ENCODE measurements at places on chromosomes 5 and 9.

GRCh38 chr5:102794677-102795331 is 39.7 kb downstream of the PAM start:
- no peak for DNase-seq

- DNase-seq: no peak
These were observed 47.4 kb downstream of the ANKRD33B start for GRCh38 chr5:10611290-10611689.

- DNase-seq: no peak
These were observed 13.7 kb upstream of the SYK start for GRCh38 chr9:90787771-90788460.

DNA sequence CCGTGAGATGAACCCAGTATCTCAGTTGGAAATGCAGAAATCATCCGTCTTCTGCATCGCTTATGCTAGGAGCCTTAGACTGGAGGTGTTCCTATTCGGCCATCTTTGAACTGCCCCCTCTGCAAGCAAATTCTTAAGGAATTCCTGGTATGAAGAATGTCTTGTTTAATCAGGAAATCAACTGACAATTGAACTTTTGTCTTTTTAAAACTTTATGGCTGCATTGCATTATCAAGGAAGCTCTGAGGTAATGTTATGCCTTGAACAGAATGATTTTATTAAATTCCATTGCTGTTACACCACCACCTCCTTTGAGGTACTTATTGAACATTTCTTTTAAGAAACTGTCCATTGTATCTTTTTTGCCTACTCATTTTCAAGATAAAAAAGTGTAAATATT is 1915.7 kb upstream of the CDH9 start:
- no peak for DNase-seq

GRCh38 chr5:27810458-27810857 is 772.1 kb upstream of the CDH9 start:
- no peak for DNase-seq

GRCh38 chr5:77841616-77842015 is 65.5 kb upstream of the TBCA start:
- no peak for DNase-seq

- no peak for DNase-seq
These were observed 107.8 kb upstream of the NR4A3 start for GRCh38 chr9:99713838-99714306.

DNA sequence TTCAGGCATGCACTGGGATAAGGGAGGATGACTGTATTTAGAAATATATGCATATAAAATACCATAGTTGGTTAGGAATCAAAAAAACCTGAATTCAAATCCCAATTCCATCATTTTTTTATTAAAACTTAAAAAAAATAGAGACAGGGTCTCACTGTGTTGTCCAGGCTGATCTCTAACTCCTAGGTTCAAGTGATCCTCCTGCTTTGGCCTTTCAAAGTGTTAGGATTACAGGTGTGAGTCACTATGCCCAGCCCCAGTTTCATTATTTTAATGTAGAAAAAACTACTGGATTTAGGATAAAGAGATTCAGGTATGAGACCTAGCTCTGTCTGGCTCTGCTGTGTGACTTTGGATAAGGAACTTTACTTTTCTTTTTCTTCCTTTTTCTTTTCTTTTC is 3.3 kb upstream of the LARP1 start:
- DNase-seq: no peak

DNA sequence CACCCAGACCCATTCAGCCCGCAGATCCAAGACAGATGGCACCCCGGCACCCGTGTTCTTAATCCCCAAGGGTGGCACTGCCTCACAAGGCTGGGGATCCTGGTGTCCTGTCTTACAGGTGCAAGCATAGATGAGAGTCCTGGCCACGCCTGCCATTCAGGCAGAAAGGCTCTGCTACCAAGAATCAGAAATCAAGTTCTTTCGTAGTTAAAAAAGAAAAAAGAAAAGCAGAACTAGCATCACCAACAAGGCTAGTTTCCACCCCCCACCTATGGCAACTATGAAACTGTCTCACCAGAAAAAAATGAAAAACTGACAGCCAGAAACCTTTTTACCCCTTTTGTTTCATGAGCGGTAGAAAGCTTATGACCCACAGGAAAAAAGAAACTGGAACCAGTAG is 170.4 kb downstream of the SYK start:
- DNase-seq: no peak

- no peak for DNase-seq
These were observed 143.8 kb upstream of the DHFR start for GRCh38 chr5:80798633-80799032.

GRCh38 chr9:73573235-73573634 is 421.6 kb downstream of the ANXA1 start:
- DNase-seq: no peak

- peak; percentile 38 for DNase-seq
These were observed 148.5 kb downstream of the KIAA0825 start for GRCh38 chr5:94469894-94470329.

GRCh38 chr5:32583582-32584232 is 1.6 kb upstream of the SUB1 start:
- DNase-seq: no peak

GRCh38 chr5:177432143-177432838 is 5.8 kb downstream of the GRK6 start:
- no peak for DNase-seq

DNA sequence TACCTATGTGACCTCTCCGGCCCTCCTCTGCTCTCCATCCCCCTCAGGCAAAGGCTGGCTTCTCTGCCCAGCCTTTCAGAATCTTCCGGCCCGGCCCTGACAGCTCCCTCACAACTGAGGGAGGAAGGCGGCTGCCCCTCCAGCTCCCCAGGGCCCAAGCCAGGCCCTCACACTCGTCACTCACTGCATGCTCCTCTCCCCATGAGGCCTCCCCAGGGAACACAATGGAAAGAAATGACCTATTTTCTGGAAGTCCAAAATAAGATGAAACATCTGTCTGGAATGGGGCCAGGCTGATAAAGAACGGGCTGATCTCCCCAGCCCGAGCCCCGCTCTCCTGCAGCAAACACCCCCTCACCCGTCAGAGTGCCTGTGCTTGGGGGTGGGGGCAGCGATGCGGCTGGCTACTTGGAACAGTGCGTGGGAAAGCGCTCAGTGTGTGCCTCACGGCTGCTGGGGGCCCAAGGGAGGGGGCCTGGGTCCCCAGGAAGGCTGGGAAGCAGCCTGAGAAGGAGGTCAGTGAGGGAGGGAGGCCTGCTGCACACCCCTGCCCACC is 11.3 kb downstream of the PDGFRB start:
- no peak for DNase-seq

- no peak for DNase-seq
These were observed 31.6 kb upstream of the PITX1 start for GRCh38 chr5:135065306-135066265.

DNA sequence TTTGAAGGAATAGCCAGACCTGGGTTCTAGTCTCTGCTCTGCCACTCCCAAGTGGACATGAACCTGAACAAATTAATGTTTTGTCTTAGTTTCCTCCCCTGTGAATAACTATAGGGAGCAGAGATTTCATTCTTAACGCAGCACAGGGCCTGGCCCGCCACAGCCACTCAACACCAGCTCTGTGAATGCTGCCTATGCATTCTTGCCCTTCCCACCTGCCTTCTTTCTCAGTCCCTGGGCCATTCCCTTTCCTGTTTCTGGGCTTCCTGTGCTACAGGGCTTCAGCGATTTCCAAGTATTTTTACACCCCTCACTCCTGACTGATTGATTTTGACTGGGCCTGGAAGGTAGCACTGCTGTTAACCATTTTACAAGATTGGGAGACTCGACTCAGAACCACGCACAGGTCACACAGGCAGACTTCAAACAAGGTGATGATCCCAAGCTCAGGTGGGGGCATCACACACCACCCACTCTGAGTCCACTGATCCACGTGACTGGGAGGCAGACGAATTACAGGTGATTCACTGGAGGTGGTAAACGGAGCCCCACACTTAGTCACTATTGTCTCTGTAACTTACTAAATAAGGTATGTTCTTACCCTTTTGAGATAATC is 21.4 kb downstream of the PTPN3 start:
- DNase-seq: no peak

DNA sequence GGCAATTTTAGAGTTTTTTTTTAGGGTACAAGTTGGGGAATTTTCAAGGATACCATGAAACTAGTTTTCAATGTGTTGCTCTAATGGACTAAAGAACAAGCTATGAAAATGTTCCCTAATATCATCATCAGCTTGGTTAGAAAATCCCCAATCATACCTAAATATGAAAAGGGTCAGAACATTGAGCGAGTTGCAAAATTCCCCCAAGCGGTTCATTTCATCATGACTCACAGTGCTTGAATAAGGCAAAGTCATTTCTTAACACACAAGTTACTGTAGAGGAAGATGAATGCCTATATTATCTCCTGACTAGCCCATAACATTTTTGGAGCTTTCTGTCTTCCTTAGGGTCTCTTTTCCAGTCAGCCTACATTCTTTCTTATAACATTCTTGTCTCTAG is 62.7 kb downstream of the ST8SIA4 start:
- no peak for DNase-seq

DNA sequence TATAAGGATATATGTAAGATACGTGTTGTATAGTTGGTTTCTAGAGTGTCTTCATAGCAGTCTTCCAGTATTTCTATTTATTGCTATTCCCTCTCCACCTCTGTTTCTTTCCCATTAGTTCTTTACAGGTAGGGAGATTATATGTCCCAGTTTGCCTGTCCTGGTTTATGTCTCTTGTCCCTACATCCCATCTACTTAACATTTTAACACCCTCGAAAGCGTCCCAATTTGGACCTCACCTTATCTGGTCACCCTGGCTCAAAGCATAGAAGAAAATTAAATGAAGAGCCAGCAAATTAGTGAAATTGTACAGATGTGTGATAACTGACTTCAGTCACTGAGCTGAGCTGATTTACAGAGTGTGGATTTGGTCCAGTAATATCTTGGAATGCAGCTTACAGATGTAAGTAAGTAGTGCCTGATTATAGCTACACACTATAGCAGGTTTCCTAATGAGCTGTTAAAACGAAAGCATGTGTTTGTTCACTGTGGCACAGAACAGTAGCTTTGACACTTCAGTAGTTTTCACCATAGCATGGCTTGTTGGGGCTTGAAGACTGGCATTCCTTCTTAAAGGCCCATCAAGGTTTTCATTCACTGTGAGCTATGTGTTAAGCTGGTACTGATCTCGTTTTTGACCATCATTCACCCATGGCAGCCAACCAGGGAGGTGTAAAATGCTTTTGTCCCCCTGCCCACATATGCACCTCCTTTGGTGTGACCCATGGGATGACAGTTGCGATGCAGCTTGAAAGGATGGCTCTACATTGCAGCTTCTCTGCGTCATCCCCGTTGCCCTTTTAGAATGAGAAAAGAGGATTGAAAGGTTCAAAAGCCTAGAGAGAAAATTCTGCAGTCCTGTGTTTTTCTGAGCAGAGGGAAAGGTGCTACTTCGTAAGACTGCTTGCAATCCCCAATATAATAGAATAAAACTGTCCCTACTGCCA is 192.1 kb upstream of the DMRT1 start:
- DNase-seq: no peak

GRCh38 chr5:115556276-115556675 is 11.7 kb upstream of the FEM1C start:
- no peak for DNase-seq

GRCh38 chr9:84513473-84513872 is 156.1 kb upstream of the NTRK2 start:
- no peak for DNase-seq

- no peak for DNase-seq
These were observed 42.0 kb upstream of the PITX1 start for GRCh38 chr5:135076051-135076491.

DNA sequence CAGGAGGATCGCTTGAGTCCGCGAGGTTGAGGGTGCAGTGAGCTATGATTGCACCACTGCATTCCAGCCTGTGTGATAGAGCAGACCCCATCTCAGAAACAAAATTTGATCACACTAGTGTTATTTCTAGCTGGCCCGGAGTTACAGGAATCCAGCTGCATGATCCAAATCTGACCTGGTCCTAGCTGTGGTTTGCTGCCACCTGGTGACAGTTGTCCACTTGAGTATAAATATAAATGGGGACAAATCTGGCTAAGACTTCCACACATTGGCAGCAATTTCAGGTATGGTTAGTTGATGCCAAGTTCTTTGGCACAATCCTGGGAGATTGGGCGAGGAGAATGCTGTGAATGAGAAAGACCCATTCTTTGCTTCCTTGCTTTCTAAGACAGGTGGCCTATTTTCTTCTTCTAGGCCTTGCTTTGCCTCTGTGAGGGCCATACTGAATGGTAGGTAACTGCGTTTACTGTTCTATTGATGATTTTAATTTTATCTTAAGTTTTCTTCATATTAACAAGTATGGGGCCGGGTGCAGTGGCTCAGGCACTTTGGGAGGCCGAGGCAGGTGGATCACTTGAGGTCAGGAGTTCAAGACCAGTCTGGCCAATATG is 35.4 kb downstream of the UBE2R2 start:
- no peak for DNase-seq

DNA sequence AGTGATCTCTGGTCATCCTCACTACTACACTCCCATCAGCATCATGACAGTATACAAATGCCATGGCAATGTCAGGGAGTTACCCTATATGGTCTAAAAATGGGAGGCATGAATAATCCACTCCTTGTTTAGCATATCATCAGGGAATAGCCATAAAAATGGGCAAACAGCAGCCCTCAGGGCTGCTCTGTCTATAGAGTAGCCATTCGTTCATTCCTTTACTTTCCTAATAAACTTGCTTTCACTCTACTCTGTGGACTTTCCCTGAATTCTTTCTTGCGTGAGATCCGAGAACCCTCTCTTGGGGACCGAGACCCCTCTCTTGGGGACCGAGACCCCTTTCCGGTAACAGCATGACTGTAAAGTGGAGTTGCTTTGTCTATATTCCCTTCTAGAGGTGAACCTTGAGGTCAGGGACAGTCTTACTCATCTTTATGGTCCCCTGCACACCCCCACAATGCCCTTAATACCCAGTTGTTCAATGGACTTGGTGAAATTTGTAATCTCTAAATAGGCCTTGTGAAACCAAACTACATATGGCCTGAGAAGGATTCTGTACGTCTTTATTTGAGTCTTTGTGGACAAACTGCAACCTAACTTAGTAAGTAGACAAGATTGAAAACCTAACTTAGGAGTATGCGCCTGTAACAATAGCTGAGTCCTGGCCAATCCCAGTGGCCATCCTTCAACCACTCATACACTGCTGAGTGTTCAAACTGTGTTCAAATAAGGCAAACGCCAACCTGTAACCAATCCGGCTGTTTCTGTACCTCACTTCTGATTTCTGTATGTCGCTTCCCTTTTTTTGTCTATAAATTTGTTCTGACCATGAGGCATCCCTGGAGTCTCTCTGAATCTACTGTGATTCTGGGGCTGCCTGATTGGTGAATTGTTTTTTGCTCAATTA is 32.3 kb upstream of the UBTD2 start:
- no peak for DNase-seq

- no peak for DNase-seq
These were observed 17.3 kb upstream of the EXOC3 start for GRCh38 chr5:425714-426113.

Measured in astrocyte of the cerebellum (primary cell).